ENCODE measurements at places on chromosomes 4 and X.

DNA sequence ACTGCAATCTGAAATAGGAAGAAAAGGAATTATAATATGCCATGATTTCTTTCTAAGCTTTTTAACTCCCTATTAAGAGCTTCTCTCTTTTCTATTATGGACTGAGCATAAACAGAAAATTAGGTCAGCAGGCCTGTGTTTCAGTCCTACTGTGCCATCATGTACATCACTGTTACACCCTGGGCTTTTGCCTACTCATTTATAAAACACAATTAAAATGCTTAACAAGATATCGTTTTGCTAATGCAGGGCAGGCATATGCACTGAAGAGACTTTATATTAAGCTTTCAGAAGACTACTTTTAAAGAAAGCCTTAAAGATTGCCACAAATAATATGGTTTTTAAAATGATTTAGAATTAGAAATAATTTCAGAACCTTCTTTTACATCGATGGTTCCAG lies 828 bp upstream of the BBS12 start:
- DNase-seq, result no peak

DNA sequence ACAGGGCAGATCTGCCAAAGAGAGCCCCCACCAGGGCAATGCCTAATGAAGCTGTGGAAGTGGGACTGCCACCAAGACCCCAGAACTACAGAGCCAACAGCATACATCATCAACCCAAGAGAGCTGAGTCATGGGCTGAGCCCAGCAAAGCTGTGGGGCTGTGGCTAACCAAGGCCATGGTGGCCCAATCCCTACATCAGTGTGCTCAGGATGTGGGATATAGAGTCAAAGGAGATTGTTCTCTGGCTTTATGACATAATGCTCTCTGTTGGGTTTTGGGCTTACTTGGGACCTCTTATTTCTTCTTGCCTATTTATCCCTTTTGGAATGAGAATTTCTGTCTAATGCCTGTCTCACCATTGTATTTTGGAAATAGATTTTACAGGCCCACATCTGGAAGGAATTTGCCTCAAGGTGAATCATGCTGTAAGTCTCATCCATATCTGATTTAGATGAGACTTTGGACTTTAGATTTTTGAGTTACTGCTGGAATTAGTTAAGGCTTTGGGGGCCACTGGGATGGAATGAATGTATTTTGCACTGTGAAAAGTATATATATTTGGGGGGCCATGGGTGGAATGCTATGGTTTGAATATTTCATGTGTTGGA lies 5.4 kb upstream of the PRDM5 start:
- peak; percentile 25 for DNase-seq

GRCh38 chrX:30589146-30589888 lies 11.8 kb upstream of the TASL start:
- DNase-seq, result no peak

GRCh38 chr4:98482503-98482846 lies 175.9 kb downstream of the TSPAN5 start:
- no peak for DNase-seq

DNA sequence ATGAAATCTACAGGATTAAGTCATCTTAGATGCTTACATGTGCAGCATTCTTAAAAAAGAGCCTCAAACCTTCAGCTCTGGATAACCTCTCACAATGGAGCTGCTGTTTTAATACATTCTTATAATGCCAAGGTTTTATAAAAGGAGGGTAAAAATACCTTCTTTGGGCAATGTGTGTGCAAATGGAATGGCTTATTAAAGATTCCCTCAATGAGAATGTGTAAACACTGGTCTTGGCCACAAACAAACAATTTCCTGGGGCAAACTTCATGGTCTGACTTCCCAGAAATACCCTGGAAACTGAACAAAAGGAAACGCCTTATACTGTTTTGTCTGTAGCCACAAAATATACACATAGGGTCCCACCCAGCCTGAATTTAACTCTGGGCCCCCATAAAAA lies 148.6 kb upstream of the INTU start:
- no peak for DNase-seq

GRCh38 chrX:24782011-24782410 lies 88.3 kb downstream of the POLA1 start:
- no peak for DNase-seq

- DNase-seq, result no peak
Observed at GRCh38 chrX:41923978-41924683, 777 bp upstream of the CASK start.

- DNase-seq, result peak; percentile 64
Observed at GRCh38 chrX:13515211-13515930, 54.0 kb upstream of the EGFL6 start.

DNA sequence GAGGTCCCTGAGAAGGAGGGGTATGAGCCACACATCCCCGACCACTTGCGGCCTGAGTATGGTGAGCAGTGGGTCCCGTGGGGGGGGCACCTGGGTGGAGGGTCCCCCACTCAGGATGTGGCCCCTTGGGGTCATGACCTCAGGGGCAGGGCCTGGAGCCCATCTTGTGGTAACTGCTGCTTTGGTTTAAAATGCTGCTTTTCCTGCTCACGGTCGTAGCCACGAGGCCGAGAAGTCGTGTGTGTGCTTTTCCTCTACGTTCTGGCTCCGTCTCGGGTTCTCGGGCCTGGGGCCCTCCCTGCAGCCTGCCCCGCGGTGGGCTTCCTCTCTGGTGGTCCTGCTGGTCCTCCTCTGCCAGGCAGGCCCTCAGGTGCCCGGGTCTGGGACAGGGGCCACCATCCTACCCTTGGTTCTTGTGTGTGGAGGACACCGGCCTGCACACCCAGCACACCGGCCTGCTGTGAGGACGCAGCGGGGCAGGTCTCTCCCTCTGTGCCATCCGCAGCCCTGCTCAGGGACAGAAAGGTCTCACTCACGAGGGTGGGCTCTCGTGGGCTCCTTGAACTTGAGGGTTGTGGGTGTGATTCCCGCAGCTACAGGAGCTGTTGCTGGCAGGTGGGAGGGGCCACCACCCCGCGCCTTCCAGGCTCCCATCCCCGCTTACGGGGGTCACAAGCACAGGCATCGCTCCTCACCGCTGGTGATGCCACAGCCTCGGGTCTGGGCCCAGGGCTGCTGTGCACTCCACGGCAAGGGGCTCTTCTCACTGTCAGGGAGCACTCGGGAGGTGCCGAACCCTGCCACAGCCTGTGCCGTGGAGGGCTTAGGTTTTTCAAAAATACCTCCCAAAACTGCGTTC lies 19.6 kb downstream of the UVSSA start:
- DNase-seq, result no peak

- no peak for DNase-seq
Observed at GRCh38 chrX:2517055-2517454, 16.3 kb upstream of the DHRSX start.

DNA sequence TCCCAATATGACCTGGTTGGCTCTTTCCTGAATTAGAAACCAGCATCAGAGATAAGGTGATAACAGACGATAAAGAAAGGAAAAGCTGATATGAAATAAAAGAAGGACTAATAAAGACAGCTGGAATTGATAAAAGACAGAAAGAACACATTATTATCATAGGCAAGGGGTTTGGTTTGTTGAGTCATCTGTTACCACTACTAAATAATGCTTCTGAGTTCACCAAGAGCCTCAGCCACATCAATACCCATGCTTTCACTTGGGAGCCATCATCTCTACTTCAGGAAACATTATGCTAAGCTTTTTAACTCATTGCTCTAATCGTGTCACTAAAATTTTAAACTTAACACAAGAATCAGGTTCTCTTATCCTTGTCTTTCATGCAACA lies 27.6 kb downstream of the ANXA5 start:
- peak; percentile 66 for DNase-seq

- DNase-seq, result no peak
Observed at GRCh38 chr4:61860376-61860775, 660.2 kb downstream of the ADGRL3 start.

DNA sequence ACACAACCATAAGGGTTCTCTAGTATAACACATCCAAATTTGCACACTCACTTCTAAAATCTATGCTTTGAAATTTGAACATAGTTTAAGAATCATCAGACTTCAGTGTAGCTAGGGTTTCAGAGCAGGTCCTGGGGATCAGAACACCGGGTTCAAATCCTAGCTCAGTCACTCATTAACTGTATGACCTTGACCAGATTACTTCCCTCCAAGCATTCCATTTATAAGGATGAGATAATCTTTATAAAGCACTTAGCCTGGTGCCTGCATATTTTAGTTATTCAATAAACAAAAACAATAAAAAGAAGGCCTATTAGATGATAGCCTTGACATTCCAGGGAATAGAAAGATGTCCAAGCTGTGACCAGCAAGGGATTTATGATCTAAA lies 4.8 kb upstream of the STBD1 start:
- DNase-seq, result no peak

- no peak for DNase-seq
Observed at GRCh38 chrX:110992611-110993010, 103.4 kb upstream of the PAK3 start.

DNA sequence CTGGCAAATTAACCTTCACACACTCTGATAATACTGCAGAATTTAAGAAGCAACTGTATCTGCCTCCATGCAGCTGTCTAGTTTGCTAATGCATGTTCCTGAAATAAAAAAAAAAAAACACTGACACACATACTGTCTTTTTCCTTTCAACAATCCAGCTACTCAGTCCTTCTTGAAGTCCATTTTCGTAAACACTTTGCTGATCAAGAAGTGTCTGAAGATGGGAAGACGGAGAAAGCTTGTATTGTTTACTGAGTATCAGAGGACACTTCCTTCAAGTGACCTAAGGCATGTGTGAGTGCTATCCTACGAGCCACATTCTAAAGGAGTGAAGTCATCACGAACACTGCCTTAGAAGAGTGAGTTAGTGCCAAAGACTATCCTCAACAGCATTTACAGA lies 82.6 kb downstream of the LUZP4 start:
- DNase-seq, result peak; percentile 45

- DNase-seq, result peak; percentile 37
Observed at GRCh38 chr4:128275346-128275745, 12.3 kb downstream of the PGRMC2 start.

- no peak for DNase-seq
Observed at GRCh38 chrX:97909245-97909644, 1025.5 kb downstream of the RPA4 start.

DNA sequence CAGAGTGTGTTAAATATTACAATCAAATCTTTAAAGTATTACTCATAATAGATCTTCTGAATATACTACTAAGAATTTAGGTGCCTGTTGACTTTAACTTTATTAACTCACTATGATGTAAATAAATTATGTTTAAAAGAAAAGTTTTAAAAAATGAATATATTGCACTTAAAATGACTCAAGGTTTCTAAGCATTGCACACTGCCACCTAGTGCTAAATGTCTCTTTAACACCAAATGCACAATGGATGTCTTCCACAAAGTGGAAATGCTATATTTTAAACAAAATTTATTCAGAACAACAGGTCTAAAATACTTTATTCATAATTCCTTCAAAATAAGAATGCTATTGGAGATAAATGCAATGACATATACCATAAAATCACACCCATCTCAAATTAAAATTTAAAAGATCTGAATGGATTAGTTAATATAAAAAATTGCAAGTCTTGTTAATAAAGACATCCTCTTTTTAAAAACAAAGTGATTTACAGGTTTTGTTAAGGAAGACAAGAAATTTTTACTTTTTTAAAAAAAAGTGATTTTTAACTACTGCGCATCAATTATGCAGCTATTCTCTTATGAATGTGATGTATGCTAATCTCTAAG lies 5.5 kb downstream of the INPP4B start:
- DNase-seq, result no peak

GRCh38 chr4:7686070-7686870 lies 251.5 kb upstream of the PSAPL1 start:
- no peak for DNase-seq

- peak; percentile 67 for DNase-seq
Observed at GRCh38 chr4:156169011-156169410, 215.3 kb upstream of the CTSO start.

GRCh38 chr4:124337874-124338273 lies 374.7 kb downstream of the ANKRD50 start:
- DNase-seq, result no peak

- DNase-seq, result no peak
Observed at GRCh38 chr4:184197536-184198082, 20.1 kb downstream of the ENPP6 start.

DNA sequence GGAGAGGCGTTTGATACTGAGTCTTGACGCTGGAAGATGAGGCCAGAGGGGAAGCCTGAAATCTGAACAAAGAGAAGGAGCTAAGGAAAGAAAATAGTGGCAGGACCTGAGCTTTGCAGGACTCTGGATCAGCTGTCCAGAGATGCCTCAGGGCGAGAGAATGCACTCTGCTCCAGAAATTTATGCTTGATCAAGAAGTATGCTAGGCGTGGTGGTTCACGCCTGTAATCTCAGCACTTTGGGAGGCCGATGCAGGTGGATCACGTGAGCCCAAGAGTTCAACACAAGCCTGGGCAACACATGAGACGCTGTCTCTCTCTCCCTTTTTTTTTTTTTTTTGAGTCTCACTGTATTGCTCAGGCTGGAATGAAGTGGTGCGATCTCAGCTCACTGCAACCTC lies 1.9 kb downstream of the TRIM75 start:
- DNase-seq, result no peak

- DNase-seq, result no peak
Observed at GRCh38 chr4:73668782-73669201, 48.6 kb upstream of the RASSF6 start.

- peak; percentile 42 for DNase-seq
Observed at GRCh38 chrX:41600291-41600690, 88.5 kb upstream of the GPR34 start.

GRCh38 chr4:24195991-24196736 lies 306.3 kb upstream of the PPARGC1A start:
- DNase-seq, result no peak

- no peak for DNase-seq
Observed at GRCh38 chr4:16226816-16227461, 668 bp upstream of the TAPT1 start.

DNA sequence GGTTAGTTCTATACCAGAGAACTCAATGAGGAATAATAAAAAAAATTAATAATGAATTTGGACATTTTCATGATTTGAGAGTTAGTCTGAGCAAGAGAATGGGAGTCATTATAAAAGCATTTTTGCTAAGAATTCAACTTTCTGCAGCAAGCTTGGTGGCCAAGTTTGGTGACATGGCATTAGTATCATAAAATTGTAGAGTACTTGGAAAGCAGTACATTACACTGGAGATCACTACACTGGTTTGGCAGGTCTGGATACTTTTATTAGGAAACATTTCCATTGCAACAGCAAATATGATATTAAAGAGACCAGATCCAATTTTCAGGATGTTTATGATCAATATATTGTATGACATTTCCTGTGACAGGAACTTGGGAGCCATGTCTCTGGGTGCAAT lies 249.1 kb upstream of the INTU start:
- DNase-seq, result no peak

GRCh38 chrX:111270339-111270738 lies at the start of gene CAPN6:
Gene CAPN6, minus strand, starts transcription at chrX:111270483. Its CDS starts 6,547 bp downstream, at chrX:111263936.
- no peak for DNase-seq

- no peak for DNase-seq
Observed at GRCh38 chr4:153579872-153580271, 104.2 kb upstream of the TLR2 start.

- DNase-seq, result peak; percentile 40
Observed at GRCh38 chr4:177699365-177700213, 257.4 kb upstream of the AGA start.
